Heart right ventricle (tissue), 16 donors: ENCODE measurements at places on chromosomes 3 and 15. TPM values are rescaled to one million over a fixed set of nuclear protein-coding genes. Genes with fewer than 3 reads are reported as not detected.

GRCh38 chr3:132245552-132246142 is 71.6 kb upstream of the ACP3 start:
- H3K4me1 ChIP-seq, result no peaks in the 10 kb centered on the region
- H3K4me3 ChIP-seq, result no peak overlapping the region
- no peak overlapping the region for H3K27ac ChIP-seq
- no peak for DNase-seq

GRCh38 chr3:82416830-82417229 is 655.4 kb upstream of the GBE1 start:
- no peaks in the 10 kb centered on the region for H3K36me3 ChIP-seq
- H3K4me1 ChIP-seq, result no peaks in the 10 kb centered on the region
- H3K4me3 ChIP-seq, result no peak overlapping the region
- H3K27ac ChIP-seq, result no peak overlapping the region
- no peaks in the 10 kb centered on the region for H3K27me3 ChIP-seq

- H3K27ac ChIP-seq, result no peak overlapping the region
- no peaks in the 10 kb centered on the region for H3K4me1 ChIP-seq
- no peaks in the 10 kb centered on the region for H3K27me3 ChIP-seq
- peaks cover 40% of the 10 kb centered on the region for H3K36me3 ChIP-seq
- no peak for DNase-seq
Observed at GRCh38 chr3:49771340-49771938, 14.9 kb downstream of the IP6K1 start.

- H3K27me3 ChIP-seq, result no peaks in the 10 kb centered on the region
- DNase-seq, result no peak
- H3K27ac ChIP-seq, result no peak overlapping the region
- H3K36me3 ChIP-seq, result no peaks in the 10 kb centered on the region
- H3K4me3 ChIP-seq, result no peak overlapping the region
Observed at GRCh38 chr3:156981005-156981404, 154.9 kb downstream of the LEKR1 start.

DNA sequence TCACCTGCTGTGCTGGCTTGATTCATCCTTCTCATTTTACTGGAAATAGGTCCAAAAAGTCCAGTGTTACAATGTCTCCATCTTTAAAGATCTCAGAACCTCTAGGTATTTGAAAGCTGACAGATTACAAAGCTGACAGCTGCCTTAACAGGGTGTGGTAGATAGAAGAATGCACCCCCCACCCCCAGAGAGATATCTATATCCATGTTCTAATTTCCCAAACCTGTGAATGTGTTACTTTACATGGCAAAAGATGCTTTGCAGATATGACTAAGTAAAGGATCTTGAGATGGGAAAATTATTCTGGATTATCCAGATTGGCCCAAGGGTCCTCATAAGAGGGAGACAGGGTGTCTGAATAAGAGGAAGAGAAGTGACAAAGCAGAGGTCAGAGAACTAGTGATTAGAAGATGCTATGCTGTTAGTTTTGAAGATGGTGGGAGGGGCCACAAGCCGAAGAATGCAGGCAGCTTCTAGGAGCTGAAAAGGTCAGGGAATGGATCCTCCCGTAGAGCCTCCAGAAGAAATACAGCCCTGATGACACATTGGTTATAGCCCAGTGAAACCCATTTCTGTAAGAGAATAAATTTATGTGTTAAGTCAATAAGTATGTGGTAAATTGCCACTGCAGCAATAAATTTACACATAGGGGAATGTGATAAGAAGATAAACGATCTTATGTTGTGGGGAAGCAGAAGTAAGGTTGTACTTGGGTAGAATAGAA is 21.5 kb upstream of the FSTL1 start:
- DNase-seq, result no peak
- no peak overlapping the region for H3K4me3 ChIP-seq
- no peaks in the 10 kb centered on the region for H3K27me3 ChIP-seq
- H3K27ac ChIP-seq, result no peak overlapping the region
- no peaks in the 10 kb centered on the region for H3K36me3 ChIP-seq

DNA sequence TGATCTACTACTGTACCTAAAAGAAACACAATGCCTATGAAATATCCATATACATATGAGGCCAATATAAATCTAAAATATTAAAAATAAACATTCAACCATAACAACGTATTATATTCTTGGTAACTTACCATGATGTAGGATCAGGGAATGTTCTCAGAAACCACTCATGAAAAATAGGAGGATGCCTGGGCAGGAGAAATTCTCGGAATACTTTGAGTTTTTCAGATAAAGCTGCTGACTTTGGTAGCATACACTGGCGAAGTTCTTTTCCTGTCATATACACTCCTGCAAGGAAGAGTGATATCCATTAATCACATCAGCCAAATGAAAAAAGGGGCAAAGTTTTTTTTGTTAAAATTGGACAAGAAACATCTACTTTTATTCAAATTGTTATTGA is 11.3 kb upstream of the XRN1 start:
- no peak overlapping the region for H3K27ac ChIP-seq
- no peaks in the 10 kb centered on the region for H3K4me1 ChIP-seq
- DNase-seq, result no peak

- H3K27me3 ChIP-seq, result no peaks in the 10 kb centered on the region
- DNase-seq, result no peak
- peak overlapping the region; percentile 42 for H3K27ac ChIP-seq
- no peaks in the 10 kb centered on the region for H3K4me1 ChIP-seq
- H3K36me3 ChIP-seq, result no peaks in the 10 kb centered on the region
Observed at GRCh38 chr3:174776123-174776522, 83.0 kb upstream of the NAALADL2 start.

DNA sequence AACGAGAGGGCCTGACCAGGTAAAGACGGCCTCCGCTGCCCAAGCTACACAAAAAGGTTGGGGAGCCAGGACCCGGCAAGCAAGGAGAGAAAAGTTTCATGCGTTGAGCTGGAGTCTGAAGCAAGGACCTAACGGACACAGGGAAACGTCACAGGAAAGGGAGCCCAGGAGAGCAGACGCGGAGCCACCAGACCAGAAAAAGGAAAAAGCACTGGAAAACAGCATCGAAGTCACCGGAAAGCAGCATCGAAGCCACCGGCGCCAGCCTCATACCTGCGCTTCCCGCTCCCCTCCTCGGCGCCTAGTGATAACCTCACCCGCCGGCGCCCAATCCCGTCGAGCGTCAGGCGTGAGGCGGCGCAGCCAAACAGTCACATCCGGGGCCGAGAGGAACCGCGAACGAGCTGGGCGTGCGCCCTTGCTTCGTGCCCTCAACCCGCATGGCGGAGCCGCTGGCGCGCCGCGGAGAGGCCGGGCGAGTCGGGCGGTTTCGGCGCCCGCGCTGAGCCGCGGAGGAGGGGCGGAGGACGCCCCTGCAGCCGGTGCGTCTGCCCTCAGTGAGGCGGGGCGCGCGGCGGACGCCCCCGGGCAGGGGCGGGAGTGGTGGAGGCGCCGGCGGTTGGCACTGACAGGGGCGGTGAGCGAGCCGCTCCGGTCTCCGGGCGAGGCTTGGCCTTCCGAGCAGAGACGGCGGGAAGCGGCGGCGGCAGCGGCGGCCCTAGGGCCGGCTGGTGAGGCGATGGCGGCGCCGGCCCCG is at the start of the genes FBXO45 and WDR53:
FBXO45 (plus strand) TSS at position 415 of the 757 bp plus-strand sequence; CDS start at position 740, 325 bp downstream.
WDR53 (minus strand) TSS at position 309 of the 757 bp plus-strand sequence. CDS start 7,079 bp downstream, outside the sequence.
- H3K4me3 ChIP-seq, result peak within 1 kb of the TSS; percentile 91
- no peaks in the 10 kb centered on the region for H3K36me3 ChIP-seq
- no peaks in the 10 kb centered on the region for H3K27me3 ChIP-seq

- H3K4me1 ChIP-seq, result no peaks in the 10 kb centered on the region
- H3K4me3 ChIP-seq, result no peak overlapping the region
- no peaks in the 10 kb centered on the region for H3K36me3 ChIP-seq
- no peaks in the 10 kb centered on the region for H3K27me3 ChIP-seq
Observed at GRCh38 chr15:39285071-39285470, 295.8 kb upstream of the THBS1 start.

DNA sequence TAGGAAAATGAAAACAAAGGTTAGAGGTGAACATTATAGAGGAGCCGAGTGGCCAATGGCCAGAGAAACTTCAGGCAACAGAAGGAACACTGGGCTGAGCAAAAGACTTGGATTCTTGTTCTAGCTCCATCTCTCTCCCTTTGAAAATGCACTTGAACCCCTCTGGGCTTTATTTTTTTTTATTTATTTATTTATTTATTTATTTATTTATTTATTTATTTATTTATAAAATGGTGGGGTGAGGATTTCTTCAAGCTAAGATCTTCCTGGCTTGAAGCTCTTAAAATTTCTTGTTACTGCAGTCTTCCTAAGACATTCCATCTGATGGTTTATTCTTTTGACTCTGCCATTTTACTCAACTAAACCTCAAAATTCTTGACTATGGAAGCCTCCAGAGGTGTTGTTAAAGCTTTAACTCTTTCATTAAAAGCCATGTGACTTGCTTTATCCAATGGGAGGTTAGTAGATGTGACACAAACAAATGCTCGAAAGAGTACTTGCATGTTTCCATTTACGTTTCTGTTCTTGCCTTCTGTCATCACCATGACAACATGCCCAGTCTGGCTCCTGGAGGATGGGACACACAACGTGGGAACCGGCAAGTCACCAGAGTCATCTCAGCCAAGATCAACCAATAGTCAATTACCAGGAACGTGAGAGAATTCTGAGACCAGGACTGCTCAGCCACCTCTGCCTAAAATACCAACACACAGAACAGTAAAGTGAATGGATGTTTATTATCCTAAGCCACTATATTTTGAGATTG is 325.2 kb upstream of the CTNNB1 start:
- H3K36me3 ChIP-seq, result no peaks in the 10 kb centered on the region
- DNase-seq, result no peak
- H3K27ac ChIP-seq, result no peak overlapping the region
- no peak overlapping the region for H3K4me3 ChIP-seq
- H3K4me1 ChIP-seq, result peaks cover 18% of the 10 kb centered on the region

- no peaks in the 10 kb centered on the region for H3K36me3 ChIP-seq
- peaks cover 87% of the 10 kb centered on the region for H3K4me1 ChIP-seq
- no peak for DNase-seq
- no peak overlapping the region for H3K27ac ChIP-seq
- no peaks in the 10 kb centered on the region for H3K27me3 ChIP-seq
Observed at GRCh38 chr3:16935781-16936180, 51.0 kb downstream of the PLCL2 start.

DNA sequence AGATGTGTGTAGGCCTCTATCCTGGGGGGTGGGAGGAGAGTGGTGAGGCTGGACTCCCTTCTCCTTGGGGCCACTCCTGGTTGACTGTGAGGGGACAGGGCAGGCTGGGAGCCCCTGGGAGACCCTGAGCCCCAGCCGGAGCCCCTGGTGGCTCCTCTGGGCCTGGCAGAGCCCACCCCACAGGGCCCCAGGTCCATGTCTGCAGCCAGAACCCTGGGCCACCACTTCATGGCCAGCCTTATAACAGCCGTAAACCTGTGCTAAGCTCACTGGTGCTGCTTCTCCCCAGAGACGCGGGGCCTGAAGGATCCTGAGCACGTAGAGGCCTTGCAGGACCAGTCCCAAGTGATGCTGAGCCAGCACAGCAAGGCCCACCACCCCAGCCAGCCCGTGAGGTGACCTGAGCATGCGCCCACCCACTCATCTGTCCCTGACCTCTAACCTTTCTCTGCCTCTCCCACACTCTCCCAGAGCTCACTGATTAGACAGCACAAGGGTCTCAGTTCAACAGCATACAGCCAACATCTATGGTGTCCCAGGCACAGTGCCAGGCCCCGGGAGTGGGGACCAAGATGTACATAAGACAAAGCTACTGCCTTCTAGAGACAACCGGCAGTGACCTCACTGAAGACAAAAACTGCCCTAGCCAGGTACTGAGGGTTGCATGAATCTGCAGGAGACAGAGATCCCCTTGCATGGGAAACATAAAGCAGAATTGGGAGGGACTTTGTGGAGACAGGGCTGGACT is 3.5 kb downstream of the NR2E3 start:
- no peak for DNase-seq
- H3K36me3 ChIP-seq, result no peaks in the 10 kb centered on the region
- H3K27me3 ChIP-seq, result no peaks in the 10 kb centered on the region
- H3K4me1 ChIP-seq, result no peaks in the 10 kb centered on the region
- H3K4me3 ChIP-seq, result no peak overlapping the region

DNA sequence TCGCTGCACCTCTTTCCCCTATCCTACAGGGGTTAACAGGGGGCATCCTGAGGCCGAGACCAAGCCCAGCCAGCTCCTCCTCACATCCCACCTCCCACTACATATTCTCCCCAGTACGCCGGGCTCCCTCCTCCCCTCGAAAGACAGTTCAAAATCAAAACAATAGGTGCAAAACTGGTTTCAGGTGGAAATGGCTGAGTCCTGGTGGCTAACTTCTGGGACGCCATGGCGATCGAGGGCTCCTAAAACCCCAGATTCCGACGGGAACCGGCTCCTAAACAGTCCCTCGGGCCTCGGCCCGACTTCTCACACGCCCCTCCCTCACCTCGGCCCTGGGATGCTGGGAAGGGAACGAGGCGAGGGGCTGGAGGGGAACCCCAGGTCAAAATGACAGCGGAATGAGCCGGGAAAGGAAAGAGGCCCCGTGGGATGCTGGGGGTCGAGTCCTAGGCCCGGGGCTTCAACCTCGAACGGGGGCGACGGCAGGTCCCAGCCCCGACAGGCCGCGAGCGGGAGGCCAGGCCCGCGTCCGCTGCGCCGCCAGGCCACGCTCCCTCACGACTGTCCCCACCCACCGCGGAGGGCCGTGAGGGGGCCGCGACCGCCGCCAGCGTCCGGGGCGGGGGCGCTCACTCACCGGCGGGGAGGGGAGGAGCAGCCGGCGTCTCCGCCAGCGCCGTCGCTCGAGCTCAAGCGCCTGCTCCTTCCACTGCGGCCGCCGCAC is 492 bp downstream of the TMCC1 start:
- H3K4me1 ChIP-seq, result peaks cover 17% of the 10 kb centered on the region
- H3K36me3 ChIP-seq, result no peaks in the 10 kb centered on the region
- H3K4me3 ChIP-seq, result peak overlapping the region; percentile 90
- DNase-seq, result peak; percentile 65
- no peaks in the 10 kb centered on the region for H3K27me3 ChIP-seq

DNA sequence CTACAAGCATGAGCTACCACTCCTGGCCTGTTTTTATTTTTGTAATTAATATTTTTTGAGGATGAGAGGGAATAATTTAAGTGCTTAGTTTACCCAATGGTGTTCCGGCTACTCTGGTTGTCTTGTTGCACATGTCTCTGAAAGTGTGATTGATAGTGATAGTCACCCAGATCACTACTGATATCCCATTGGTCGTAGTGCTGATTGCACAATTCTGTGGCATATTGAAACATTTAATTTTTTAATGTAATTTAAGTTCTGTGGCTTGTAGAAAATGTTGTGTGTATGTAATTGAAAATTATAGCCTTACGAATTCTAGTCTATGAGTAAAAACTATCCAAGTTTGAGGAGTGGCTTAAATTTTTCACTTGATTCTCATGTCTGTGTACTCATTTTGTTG is 11.9 kb downstream of the ARIH2 start:
- H3K4me3 ChIP-seq, result no peak overlapping the region
- peak overlapping the region; percentile 37 for H3K27ac ChIP-seq
- no peaks in the 10 kb centered on the region for H3K27me3 ChIP-seq

GRCh38 chr15:60090747-60091146 is 86.6 kb downstream of the FOXB1 start:
- H3K4me3 ChIP-seq, result no peak overlapping the region
- no peaks in the 10 kb centered on the region for H3K4me1 ChIP-seq
- no peaks in the 10 kb centered on the region for H3K36me3 ChIP-seq
- H3K27me3 ChIP-seq, result peaks cover 43% of the 10 kb centered on the region

OSTN gene
- not detected for total RNA-seq

IGDCC3 gene
- not detected for total RNA-seq

FAH gene
- 41.4 TPM for total RNA-seq

ARNT2 gene
- 1.7 TPM for total RNA-seq

HRH1 gene
- total RNA-seq, result 1.5 TPM

MKRN3 gene
- 0.49 TPM for total RNA-seq

KLF15 gene
- total RNA-seq, result 26.1 TPM

TMEM40 gene
- 4.5 TPM for total RNA-seq

PRSS50 gene
- total RNA-seq, result 0.12 TPM
